Stimulated activated CD8-positive, alpha-beta memory T cell treated with anti-CD3 and anti-CD28 coated beads, Interleukin-7, amount 100 ng/mL, for 24 hours (primary cell): ENCODE measurements at places on chromosomes 6 and 20.

DNA sequence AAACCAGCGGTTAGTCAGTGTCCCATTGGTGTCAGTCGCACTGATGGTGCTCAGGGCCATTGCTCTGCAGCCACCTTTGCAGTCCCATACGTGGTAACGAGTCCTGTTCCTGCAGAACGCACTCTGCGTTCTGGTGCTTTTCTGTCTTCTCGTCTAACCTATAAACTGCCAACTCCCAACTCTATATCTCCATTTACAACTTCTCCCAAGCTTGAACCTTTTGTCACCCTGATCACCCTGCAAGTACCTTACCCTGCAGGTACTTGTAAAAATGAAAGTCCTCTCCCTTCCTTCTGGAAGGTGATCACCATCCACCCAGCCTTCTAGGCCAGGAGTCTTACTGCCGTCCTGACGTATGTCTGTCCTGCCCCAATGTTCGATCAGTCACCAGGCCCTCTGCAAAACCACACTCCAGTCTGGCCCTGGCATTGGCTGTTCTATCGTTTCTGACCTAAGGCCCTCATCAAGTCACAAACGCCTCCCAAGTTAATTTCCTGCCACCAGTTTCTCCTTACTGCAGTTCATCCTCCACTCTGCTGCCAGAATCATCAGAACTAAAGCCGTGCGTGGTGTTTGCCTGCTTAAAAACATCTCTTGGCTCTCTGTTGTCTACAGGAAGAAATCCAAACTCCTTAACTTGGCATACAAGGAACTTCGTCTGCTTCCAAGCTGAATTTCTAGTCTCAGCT, 7.9 kb downstream of the RREB1 start:
- no peak for DNase-seq

- DNase-seq, result no peak
Observed at GRCh38 chr20:61957961-61958715, 107.5 kb downstream of the TAF4 start.

- DNase-seq, result no peak
Observed at GRCh38 chr6:142605922-142606485, 304.2 kb downstream of the ADGRG6 start.

GRCh38 chr20:61052195-61052750, 199.8 kb upstream of the CDH4 start:
- no peak for DNase-seq

DNA sequence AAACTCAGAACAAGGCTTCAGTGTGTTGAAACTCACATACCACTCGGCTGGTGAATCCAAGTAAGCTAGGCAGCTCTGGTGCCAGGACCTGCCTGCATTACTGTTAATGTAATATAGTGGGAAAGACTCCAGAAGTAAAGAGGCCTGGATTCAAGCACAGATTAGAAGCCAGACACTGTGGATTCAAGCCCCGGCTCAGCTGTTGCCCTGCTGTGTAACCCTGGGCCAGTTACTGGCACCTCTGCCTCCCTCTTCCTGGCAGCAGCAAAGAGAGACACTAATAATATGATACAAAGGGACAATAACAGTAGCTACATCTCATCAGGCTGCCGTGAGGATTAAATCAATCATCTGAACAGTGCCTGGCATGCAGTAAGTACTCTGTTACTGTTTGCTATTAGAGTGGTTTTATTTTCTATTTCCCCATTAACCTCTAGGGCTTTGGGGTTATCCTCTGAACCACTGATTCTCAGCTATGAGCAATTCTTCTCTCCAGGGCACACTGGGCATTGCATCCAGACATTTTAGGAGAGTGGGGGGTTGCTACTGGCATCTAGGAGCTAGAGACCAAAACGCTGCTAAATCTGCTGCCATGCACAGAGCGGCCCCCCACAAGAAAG, 92.9 kb downstream of the ZMYND8 start:
- DNase-seq, result no peak

GRCh38 chr6:144809120-144809519, 524.0 kb downstream of the UTRN start:
- no peak for DNase-seq

GRCh38 chr6:144899161-144899560, 614.0 kb downstream of the UTRN start:
- DNase-seq, result no peak

GRCh38 chr6:96611342-96611991, 48.5 kb downstream of the FHL5 start:
- no peak for DNase-seq

- DNase-seq, result no peak
Observed at GRCh38 chr6:12628327-12628726, 88.2 kb upstream of the PHACTR1 start.

DNA sequence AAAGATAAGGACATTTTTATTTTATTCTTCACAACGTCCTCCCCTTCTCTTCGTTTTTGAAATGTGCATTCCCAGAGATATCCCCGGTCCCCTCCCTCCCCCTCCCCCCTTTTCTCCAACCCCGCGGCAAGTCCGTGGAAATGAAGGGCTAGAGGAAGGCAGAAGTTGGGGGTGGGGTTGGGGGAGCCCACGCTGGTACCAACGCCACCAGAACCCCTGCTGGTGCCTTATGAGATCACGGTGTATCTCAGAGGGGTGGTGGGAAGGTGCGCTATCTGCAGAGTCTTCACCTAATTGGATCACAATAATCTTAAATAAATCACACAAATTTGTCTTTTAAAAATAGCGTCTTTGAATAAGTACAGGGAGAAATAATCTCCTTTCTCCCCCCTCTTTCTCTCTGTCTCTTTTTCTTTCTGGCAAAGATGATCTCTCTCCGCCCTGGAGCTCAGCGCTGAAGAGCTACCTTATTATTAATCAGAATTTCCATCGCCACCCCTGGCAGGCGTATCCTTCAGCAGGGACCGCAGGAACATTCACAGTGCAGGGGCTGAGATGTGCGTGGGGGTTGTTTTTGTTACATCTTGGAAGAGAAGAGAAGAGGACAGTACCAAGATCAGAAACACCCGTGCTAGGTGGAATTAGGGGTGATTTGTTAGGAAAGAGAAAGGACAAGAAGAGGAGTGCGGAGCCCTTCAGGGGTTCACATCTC, 915 bp downstream of the CLVS2 start:
- DNase-seq, result no peak

- no peak for DNase-seq
Observed at GRCh38 chr20:59071216-59071615, 28.6 kb upstream of the PRELID3B start.

GRCh38 chr6:43302126-43302525, 4.1 kb downstream of the SLC22A7 start:
- DNase-seq, result no peak

DNA sequence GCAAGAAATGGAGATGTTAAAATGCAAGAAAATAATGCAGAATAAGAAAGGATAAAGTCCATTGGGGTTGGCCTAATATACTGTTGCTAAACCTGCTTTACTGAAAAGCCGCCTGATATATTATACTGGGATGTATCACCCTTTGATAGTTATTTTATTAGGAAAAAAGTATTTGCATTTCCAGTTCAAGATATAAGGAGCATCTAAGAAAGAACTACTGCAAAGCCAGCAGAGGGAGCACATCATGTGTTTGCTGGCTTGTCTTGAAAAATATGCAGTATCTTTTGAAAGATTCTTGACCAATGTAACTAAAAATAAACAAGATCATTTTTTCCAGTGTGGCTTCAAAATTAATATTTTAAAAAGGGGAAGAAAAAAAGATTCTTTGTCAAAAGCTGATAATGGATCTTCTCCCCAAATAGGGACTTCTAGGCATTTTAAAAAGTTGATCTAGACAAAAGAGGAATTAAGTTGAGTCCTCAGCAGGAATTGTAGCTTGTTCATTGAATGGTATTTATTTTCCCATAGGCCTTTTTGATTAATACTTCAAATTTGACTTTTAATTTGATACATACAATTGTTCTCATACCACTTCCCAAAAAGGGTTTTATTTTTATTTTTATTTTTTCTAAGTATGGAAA, 214.9 kb downstream of the ZFAND3 start:
- DNase-seq, result no peak

- DNase-seq, result no peak
Observed at GRCh38 chr20:35909176-35909575, 45.1 kb downstream of the SCAND1 start.

GRCh38 chr6:163860287-163861081, 446.0 kb downstream of the QKI start:
- DNase-seq, result no peak

DNA sequence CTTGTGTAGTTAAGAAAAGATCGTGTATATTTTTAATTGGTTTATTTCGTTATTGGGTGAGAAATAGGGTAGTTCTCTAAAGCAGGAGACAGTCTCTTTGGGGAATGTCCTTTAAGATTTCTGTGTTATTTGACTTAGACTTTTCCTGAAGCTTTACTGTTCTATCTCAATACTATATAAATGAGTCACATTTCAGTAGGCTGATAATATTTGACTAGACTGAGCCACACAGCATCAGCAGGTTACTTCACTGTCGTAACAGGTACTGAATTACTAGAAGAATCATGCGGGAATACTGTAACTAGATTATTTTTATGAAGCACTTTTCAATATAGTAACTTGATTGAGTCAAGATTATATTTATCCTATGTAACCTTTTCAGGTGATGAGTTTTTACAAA, 1.4 kb downstream of the SMAP1 start:
- no peak for DNase-seq

- no peak for DNase-seq
Observed at GRCh38 chr6:32046450-32047083, 8.4 kb downstream of the CYP21A2 start.

- DNase-seq, result no peak
Observed at GRCh38 chr20:48689388-48689787, 138.4 kb downstream of the PREX1 start.

- no peak for DNase-seq
Observed at GRCh38 chr6:56860475-56860874, 94.4 kb upstream of the BEND6 start.

- DNase-seq, result no peak
Observed at GRCh38 chr6:83198486-83199172, 5.5 kb downstream of the RWDD2A start.

DNA sequence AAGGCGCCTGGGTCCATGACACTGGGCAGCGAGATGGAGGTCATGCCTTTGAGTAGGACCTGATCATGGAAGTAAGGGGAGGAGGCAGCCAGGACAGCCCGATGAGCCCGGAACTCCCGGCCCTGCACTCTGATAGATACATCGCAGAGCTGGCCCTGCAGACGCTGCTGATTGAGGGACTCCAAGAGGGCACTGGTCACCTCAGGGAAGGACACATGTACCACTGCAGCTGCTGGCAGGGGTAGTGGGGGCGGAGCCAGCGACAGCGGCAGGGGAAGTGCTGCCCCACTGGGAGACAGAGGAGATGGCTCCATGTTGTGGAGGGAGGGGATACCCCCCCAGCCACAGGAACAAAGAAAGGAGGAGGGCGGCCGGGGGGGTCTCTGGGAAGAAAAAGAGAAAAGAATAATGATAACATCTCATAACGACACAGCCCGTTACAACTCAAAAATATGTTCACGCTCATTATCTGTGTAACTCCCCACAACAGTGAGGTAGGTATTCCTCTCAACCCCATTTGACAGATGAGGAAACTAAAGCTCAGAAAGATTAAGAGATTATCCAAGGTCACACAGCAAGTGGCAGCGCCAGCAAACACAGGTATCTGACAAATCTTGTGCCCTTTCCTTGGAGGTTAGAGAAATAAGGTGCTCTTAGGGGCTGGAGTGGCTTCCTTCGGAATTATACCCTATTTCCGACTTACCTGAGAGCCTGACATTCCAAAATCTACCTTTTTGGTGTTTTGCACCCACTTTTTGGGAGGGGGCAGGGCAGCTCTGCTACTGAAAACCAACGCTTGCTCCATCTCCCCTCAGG, 733 bp downstream of the ZBTB22 start:
- DNase-seq, result no peak

DNA sequence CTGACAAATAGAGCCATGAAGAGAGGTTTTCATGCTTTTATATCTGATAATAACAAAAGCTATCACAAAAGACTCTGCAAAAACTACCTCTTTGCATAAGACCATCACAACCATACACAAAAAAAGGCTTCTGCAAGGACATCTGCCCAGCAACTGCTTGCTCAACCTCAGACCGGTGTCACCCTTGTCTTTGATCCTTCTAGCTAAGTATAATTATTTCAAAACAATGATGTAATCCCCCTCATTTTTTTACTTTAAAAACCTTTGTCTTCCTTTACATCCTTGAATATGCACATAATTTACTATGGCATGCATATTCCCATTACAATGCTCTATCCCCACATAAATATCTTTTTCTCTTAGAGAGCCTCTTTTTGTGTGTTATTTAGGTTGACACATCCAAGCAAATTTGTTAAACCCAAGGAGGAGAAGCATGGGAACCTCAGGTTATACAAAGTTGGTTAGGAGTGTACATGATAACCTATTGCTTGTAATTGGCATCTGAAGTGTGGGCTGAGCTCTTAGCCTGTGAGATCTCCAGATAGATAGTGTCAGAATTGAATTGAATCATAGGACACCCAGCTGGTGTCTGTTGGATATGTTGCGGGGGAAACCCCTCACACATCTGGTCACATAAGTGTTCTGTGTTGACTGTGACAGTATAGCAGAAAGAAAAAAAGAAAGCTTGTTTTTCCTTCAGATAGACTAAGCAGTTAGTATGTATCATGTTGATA, 20.7 kb upstream of the CGA start:
- DNase-seq, result no peak

DNA sequence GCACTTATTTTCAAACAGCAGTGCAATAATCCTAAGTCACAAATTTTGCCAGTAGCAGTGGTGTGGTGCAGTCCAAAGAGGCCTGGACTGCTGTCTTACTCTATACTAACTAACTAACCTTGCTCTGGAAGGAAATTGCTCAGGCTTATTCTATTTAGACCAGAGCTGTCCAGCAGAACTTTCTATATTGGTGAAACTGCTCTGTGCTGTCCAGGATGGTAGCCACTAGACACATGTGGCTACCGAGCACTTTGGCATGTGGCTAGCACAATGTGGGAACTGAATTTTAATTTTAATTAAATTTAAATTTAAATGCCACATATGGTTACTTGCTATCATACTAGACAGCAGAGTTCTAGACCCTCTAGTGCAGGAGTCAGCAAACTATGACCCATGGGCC, 27.1 kb upstream of the FBXO9 start:
- DNase-seq, result no peak

GRCh38 chr6:157223021-157223430, 100.3 kb downstream of the TMEM242 start:
- no peak for DNase-seq

DNA sequence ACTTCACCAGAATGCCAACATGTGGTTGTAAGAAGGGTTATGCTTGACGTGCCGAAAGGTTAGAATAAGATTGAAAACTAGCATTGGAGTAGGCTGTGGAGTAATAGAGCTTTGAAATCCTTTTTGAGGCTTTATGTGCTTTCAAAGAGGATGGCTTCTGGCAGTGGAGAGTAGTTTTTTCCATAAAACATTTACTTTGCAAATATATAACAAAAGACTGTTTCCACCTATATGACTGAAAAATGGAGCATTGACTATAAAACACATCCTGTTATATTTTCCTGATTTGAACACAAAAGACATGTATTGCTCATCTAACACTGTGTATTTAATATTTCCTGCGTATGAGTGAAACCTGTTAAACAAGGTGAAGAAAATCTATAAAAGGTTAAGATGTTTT, 38.8 kb downstream of the ZFAND3 start:
- DNase-seq, result no peak
